ENCODE measurements at places on chromosomes 7 and 10.

DNA sequence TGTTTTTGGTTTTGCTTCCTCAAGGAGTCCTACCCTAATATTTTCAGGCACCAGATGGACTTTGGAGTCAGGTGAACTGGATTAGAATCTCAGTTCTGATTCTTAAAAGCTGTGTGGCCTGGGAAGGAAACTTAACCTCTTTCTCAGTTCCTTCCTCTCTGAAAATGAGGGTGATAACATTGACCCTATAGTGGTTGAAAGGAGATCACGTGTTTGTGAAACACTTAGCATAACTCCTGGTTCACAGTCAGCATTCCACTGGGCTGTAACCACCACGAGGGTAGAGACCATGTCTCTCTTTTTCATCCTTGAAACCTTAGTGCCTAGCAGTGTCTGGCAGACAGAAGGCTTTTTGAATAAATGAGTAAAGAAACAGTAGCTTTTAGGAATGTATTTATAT, 16.7 kb downstream of the LSMEM1 start:
- DNase-seq, result no peak

- no peak for DNase-seq
Measured at GRCh38 chr7:133252506-133252857, 396 bp upstream of the EXOC4 start.

- DNase-seq, result no peak
Measured at GRCh38 chr10:33822774-33823173, 488.3 kb upstream of the NRP1 start.

GRCh38 chr10:48594803-48595538, 9.9 kb downstream of the ARHGAP22 start:
- DNase-seq, result no peak

DNA sequence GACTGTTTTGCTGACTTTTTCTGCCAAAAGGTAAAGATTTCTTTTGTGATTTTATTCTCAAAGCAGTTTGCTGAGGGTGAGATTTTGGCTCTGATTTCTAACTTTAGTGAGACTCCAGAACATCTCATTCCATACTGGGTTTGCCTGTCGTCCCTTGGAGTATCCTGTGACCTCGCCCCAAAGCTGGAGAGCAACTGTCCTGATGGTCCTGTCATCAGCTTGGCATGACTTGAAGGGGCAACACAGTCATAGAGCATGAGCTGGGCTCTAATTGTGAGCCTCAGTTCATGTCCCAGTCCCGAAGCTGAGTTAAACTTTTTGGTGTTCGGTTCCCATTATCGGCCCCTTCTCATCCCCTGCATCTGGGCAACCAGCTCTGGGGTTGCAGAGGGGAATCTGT, 23.4 kb downstream of the C10orf90 start:
- no peak for DNase-seq
